ENCODE measurements at places on chromosomes 3 and 15.

DNA sequence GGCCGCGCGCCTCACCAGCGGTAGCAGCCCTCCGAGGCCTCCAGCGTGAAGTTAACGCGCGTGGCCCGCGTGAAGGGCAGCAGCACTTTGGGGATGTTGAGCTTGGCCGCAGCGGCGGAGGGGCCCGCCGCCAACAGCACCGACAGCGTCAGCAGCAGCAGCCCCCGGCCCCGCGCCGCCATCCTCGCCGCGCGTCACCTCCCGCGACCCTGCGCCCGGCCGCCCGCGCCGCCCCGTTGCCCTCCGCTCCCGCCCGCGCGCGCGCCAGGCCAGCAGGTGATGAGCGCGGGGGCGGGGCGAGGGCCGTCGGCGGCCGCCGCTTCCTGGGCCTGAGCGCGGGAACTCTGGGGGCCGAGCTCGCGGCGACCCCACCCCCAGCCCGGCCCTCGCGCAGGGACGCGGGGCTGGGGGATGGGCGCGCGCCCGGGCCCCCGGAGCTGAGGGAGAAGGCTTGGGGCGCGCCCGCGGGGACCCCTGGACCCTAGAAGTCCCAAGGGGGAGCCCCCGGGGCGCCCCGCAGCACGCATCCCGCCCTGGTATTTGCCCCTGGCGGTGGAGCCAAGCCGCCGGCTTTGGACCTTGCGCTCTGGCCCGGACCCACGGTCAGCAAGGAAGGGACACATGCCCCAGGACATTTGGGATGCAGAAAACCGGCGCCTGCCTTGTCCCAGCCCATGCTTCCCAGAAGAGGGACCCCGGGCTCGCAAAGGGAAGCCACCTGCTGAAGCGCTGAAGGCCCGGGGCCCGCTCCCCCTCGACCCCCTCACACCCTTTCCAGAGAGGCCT, at the start of gene NUP210:
NUP210 (minus strand) TSS at position 278 of the 786 bp plus-strand sequence; CDS start at position 182, 96 bp downstream.
- no peak within 1 kb of the TSS for H3K27ac ChIP-seq
- H3K36me3 ChIP-seq: no peaks in the 10 kb centered on the region
- peak within 1 kb of the TSS; percentile 41 for H3K4me3 ChIP-seq

DNA sequence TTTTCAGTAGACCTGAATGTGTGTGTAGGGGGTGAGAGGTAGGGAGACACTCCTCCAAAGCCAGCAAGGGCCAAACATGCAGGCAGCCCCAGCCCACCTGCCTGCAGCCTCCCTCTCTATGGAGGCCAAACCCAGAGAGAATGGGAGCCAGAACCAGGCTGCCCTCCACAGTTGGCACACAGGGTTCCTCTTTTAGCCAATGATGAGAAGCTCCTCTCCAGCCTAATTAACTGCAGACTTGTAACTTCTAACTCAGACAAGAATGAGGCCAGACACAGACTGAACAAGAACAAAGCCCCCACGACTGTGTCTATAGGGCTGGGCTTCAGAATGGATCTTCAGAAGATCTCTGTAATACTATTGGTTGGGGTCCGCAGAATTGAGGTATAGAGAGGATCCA, 12.3 kb upstream of the TLE3 start:
- no peaks in the 10 kb centered on the region for H3K27me3 ChIP-seq
- H3K36me3 ChIP-seq: no peaks in the 10 kb centered on the region
- no peak overlapping the region for H3K27ac ChIP-seq
- H3K4me1 ChIP-seq: peaks cover 12% of the 10 kb centered on the region
- DNase-seq: no peak
- no peak overlapping the region for H3K4me3 ChIP-seq

DNA sequence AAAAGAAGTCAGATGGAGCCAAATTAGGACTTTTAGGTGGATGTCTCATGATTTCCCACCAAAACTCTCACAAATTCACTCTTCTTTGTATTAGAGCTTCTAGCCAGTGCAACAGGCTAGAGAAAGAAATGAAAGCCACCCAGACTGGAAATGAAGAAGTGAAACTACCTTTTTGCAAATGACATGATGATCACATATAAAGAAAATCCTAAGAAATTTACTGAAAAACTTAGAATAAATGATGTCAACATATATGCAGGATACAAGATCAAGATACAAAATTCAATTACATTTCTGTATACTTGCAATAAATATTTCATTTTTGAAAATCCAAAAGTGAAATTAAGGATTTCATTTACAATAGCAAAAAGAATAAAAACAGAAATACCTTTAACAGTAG, 110.8 kb downstream of the LRIG1 start:
- H3K36me3 ChIP-seq: peaks cover 53% of the 10 kb centered on the region
- no peaks in the 10 kb centered on the region for H3K27me3 ChIP-seq
- H3K4me1 ChIP-seq: peaks cover 34% of the 10 kb centered on the region
- DNase-seq: no peak

DNA sequence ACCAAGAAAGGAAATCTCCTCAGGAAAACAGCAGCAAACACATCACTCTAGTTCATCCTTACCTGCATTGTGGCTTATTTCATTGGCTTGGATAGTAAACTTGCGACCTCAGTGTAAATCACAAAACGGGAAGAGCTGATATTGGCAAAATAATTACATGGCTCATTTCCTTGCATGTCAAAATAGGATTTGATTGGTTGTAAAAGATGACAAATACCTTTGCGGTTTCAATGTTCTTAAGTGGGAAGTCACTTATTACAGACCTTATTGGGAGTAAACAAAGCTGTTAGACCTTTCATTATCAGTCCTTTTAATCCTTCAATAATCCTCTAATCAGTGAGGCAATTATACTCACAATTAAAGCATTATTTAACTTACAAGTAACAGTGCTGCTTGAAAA, 590.6 kb downstream of the MAGI1 start:
- no peaks in the 10 kb centered on the region for H3K4me1 ChIP-seq
- DNase-seq: no peak
- no peaks in the 10 kb centered on the region for H3K36me3 ChIP-seq
- no peak overlapping the region for H3K4me3 ChIP-seq
- H3K27ac ChIP-seq: no peak overlapping the region

GRCh38 chr3:156898296-156898880, 72.2 kb downstream of the LEKR1 start:
- no peak for DNase-seq
- H3K4me1 ChIP-seq: peaks cover 14% of the 10 kb centered on the region
- H3K27ac ChIP-seq: no peak overlapping the region
- no peaks in the 10 kb centered on the region for H3K27me3 ChIP-seq
- no peak overlapping the region for H3K4me3 ChIP-seq

DNA sequence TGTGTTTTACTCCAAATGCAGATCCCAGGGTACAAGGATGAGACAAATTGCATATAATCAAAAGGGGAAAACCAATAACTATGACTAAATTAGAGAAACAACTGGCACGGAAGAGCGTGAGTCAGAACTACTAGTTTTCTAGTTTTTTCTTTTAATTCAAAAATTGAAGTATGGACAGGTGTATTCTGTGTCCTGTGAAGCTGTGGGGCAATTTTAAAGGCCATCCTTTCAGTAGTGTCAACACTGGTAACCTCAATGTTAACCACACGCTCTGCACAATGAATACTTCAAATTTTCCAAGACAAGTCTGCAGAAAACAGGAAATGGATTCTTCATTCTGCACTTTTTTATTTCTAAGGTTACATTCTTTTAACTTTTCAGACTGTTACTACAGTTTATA, 32.5 kb upstream of the GOLGA8A start:
- H3K27ac ChIP-seq: no peak overlapping the region
- no peaks in the 10 kb centered on the region for H3K4me1 ChIP-seq
- H3K4me3 ChIP-seq: no peak overlapping the region
- no peaks in the 10 kb centered on the region for H3K36me3 ChIP-seq
- no peaks in the 10 kb centered on the region for H3K27me3 ChIP-seq

DNA sequence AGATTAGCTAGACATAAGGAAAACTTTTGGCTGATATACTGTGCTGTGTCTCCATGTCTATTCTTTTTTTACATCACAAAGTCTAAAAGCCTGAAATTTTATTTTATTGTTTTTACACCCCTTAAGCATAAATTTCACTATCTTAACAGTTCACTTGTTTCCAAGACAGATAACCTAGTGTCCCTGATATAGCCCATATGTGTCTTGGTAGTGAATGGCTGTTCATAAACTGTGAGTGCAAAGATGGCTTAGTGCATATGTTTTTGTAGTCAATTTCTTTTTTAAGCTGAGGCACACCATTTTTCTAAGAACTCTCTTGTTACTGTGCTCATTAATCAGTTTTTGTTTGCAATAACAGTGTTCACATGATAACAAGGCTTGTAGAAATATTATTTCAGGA, 381.1 kb downstream of the OXSM start:
- no peak for DNase-seq
- H3K27me3 ChIP-seq: no peaks in the 10 kb centered on the region

Data from tibial artery (tissue), 4 donors.